Aorta (tissue), 5 donors: ENCODE measurements at places on chromosomes 2 and 18. TPM values are rescaled to one million over a fixed set of nuclear protein-coding genes. Genes with fewer than 3 reads are reported as not detected.

GRCh38 chr18:11888726-11889125, 19.4 kb downstream of the MPPE1 start:
- no peak for DNase-seq

DNA sequence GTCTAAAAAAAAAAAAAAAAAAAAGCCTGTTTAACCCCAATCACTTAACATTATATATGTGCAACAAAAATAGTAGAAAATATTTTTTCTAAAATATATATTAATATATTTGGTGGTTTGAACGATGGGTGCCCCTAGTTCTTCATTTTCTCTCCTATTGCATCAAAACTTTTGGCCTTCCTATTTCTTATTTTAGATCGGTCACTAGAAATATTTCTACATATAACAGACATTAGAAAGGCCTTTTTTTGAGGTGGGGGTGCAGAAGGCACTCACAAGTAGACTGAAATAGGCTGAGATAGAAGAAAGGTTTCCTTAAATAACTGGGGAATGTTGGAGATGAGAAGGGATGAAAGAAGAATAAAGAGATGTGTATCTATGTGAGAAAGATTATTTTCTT, 49.3 kb upstream of the AP1S3 start:
- no peak for DNase-seq

- DNase-seq = no peak
Measured at GRCh38 chr2:212381428-212382102, 157.0 kb downstream of the ERBB4 start.

- DNase-seq = no peak
Measured at GRCh38 chr2:112658839-112659667, 13.3 kb downstream of the SLC20A1 start.

GRCh38 chr2:74074487-74074886, 73.2 kb downstream of the BOLA3 start:
- DNase-seq = no peak

- no peak for DNase-seq
Measured at GRCh38 chr18:75654386-75654785, 226.9 kb upstream of the SMIM21 start.

GRCh38 chr18:67310826-67311225, 205.7 kb downstream of the DSEL start:
- DNase-seq = no peak

GRCh38 chr2:207090389-207090788, 75.4 kb downstream of the KLF7 start:
- no peak for DNase-seq

- DNase-seq = no peak
Measured at GRCh38 chr2:123901256-123901655, 123.8 kb upstream of the CNTNAP5 start.

DNA sequence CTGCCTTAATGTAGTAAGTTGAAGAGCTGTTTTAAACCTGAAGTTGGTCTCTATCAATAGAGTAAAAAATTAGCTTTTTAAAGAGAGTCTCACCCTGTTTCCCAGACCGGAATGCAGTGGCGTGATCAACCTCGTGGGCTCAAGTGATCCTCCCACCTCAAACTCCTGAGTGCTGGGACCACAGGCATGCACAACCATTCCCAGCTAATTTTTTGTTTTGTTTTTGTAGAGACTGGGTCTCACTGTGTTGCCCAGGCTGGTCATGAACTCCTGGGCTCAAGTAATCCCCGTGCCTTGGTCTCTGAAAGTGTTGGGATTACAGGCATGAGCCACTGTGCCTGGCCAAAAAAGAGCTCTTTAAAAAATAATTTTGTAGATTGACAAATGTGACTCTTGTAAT, 40.3 kb downstream of the CRIM1 start:
- DNase-seq = no peak

DNA sequence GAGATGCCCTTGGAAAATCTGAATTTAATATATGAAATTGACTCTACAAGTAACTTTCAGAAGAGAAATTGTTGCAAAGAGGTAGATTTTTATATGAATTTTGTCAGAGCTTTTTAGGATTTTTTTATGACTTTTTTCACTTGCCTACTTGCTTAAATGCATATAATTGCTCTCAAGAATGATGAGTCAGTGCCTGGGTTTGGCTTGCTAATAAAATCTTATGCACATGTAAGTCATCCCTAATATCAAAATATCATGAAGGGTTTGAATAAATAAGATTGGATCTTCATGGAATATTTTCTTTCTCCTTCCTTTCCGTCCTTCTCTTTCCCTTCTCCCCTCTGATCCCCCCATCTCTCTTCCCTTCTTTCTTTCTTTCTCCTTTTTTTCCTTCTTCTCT, 354.1 kb downstream of the TXNL1 start:
- no peak for DNase-seq

- DNase-seq = no peak
Measured at GRCh38 chr2:203708846-203709396, 2.5 kb downstream of the CD28 start.

DNA sequence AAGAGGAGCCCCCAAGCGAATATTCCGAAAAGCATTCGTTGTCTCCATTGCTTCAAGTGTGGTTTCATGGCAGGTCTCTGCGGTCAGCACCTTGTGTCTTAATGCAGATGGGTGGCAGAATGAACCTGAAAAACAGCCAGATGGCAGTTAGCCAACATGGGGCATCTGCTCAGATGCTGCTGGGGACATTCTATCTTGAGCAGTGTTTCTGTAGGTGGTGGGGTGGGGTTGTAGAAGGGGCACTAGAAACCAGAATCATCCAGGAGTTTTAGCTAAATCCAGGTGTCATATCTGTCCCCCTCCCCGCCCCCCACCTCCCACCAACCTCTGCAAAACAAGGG, 42.1 kb downstream of the ST6GAL2 start:
- DNase-seq = no peak

The HAAO gene
- 29.1 TPM for total RNA-seq

The GREB1 gene
- 7.2 TPM for total RNA-seq

The VSNL1 gene
- not detected for total RNA-seq

The LAPTM4A gene
- 241 TPM for total RNA-seq

The PIEZO2 gene
- 2.3 TPM for total RNA-seq
